ENCODE measurements at places on chromosomes 13 and 19.

GRCh38 chr19:30102239-30102638 is 160.2 kb downstream of the URI1 start:
- no peak for DNase-seq

DNA sequence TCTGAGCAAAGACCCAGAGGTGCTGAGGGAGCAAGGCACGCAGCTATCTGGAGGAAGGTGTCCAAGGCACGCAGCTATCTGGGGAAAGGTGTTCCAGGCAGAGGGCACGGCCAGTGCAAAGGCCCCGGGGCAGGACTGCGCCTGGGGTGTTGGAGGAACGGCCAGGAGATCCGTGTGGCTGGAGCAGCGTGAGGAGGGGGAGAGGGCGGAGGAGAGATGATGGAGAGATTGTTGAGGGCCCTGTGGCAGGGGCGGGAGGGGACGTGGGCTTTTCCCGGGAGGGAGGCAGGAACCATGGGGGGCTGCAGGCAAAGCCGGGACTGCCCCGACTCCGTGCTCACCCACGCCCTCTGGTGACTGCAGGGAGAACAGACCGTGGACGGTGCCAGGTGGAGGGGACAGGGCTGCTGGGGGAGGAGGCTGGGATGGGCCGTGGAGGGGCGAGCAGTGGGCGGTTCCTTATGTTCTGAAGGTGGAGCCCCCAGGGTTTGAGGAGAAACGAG is 13.3 kb upstream of the MISP start:
- peak; percentile 61 for DNase-seq

- no peak for DNase-seq
Observed at GRCh38 chr13:69324090-69324886, 783.3 kb upstream of the ATXN8OS start.

- no peak for DNase-seq
Observed at GRCh38 chr13:37216331-37216730, 110.9 kb upstream of the CSNK1A1L start.

GRCh38 chr19:7552781-7553180 is 17.3 kb downstream of the PNPLA6 start:
- no peak for DNase-seq

- no peak for DNase-seq
Observed at GRCh38 chr19:54955376-54955775, 8.0 kb upstream of the NLRP7 start.

Measured in activated CD4-positive, alpha-beta memory T cell treated with anti-CD3 and anti-CD28 coated beads, Interleukin-2, amount 10 ng/mL, durations not matched to agents 7 days and 5 days (primary cell).